GM18507 (cell line): ENCODE measurements at places on chromosomes 11 and 22.

DNA sequence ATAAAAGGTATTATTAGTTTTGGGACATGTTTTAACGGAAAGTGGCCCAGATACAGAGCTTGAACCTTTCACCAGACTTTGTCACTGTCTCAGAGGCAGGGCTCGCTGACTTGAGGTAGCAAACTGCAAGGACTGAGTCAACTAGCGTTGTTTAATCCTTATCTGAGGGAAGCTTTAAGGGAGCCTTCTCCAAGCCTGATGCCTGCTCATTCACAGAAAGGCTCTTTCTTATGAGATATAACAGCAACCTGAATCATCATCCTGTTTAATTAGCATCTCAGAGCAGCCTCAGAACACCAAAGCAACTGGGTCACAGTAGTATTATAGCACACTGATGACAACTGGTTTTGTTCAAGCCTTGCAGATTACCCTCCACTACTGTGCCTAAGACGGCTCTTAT lies 54.2 kb upstream of the CYP2D6 start:
- DNase-seq: no peak

GRCh38 chr22:45254388-45254787 lies 13.7 kb upstream of the KIAA0930 start:
- no peak for DNase-seq

GRCh38 chr22:37999640-38000272 lies 15.4 kb upstream of the SOX10 start:
- DNase-seq: no peak

- no peak for DNase-seq
These were observed 3.4 kb downstream of the CHORDC1 start for GRCh38 chr11:90219438-90219837.

DNA sequence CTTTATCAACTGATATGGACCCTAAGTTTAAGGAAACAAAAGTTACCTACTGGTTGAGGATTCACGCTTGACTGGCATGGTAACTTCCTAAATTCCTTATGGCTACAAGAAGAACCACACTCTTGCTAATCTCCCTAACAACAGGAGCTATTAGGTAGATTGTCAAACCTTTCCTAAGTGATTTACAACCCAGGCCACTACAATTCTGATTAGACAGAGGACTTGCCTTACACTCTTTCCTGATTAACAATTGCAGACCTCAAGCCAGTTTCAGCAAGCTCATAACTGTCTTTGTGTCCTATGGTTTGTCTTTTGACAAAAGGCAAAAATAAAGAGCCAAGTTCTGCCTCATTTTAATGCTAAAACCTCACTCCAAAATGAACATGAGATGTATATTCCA lies 16.3 kb downstream of the OR52K2 start:
- DNase-seq: no peak

GRCh38 chr22:17114898-17115235 lies 6.3 kb downstream of the TMEM121B start:
- no peak for DNase-seq

GRCh38 chr11:20158597-20159257 lies 1.5 kb downstream of the DBX1 start:
- no peak for DNase-seq

- no peak for DNase-seq
These were observed 12.1 kb upstream of the TBC1D10A start for GRCh38 chr22:30338802-30339201.

DNA sequence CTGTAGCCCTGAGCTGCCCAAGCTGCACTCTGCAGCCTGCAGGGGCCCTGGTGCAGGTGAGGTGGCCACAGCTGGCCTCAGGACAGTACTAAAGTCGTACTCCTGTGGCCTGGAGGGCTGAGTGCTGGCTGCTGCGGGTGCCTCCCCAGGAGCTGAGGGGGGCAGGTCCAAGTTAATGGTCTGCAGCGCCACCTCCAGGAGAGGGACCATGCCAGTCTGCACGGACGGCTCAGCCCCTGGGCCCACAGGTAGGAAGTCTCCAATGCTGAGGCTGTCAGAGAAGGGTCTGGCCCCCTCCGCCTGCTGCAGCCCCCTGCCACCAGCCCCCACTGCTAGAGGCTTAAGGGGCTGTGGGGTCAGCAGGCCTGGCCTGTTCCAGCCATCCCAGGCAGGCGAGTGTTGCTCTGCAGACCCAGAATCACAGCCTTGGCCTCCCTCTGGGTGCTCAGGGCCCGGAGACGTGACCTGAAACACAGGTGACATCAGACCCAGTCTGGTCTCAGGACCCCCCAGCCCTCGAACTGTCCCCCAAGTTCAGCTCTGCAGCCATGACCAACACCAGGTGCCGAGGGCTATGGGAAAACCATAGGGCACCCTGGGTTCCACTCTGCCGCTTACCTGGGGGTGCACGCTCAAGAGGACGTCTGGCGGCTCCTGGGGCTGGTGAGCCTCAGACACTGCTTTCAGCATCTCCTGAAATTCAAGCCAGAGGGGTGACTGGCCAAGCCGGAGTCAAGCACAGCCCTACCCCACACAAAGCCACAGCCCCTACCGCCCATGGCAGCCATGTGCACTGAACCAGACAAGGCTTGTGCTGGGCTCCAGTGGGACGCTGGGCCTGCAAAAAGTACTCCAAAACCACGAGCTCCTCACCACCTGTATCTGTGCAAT lies 20.8 kb downstream of the SELENOO start:
- DNase-seq: no peak

DNA sequence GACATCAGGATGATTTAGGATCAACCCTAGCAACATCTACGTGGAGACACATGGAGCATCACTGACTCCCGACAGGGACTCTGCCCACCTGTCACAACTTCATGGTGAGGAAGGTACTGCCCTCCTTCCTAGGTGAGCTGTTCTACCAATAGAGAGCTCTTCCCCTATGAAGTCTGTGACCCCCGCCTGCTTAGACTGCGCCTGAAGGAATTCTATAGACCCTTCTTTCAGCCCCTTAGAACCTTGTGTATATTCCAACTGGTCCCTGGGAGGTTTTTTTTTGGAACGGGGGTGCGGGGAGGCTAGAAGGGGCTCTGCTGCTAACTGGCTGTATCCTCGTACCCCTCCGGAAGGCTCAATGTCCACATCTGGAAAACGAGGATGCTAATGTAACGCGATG lies 566 bp downstream of the INTS4 start:
- DNase-seq: no peak

DNA sequence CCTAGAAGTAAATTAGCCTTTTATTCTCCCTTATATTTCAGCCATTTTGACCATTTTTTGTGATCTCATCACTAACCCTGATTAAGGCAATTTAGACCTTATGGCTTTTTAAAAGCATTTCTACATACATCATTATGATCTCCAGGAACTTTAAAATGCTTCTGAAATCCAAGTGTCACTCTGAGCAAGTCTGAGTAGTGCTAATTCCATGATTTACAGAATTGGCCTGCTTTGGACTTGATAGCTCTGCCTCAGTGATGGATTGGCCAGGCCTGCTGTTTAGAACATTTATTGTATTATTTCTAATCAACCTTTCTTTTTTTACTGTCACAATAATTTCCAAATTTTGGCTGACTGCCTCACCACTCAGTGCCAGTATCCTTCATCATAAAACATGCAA lies 116.4 kb downstream of the KCNA4 start:
- no peak for DNase-seq

GRCh38 chr11:70097783-70098563 lies 19.9 kb downstream of the ANO1 start:
- DNase-seq: no peak

- DNase-seq: no peak
These were observed 16.2 kb downstream of the LRRC32 start for GRCh38 chr11:76654298-76654851.

- no peak for DNase-seq
These were observed 16.0 kb downstream of the FZD4 start for GRCh38 chr11:86938900-86939880.

DNA sequence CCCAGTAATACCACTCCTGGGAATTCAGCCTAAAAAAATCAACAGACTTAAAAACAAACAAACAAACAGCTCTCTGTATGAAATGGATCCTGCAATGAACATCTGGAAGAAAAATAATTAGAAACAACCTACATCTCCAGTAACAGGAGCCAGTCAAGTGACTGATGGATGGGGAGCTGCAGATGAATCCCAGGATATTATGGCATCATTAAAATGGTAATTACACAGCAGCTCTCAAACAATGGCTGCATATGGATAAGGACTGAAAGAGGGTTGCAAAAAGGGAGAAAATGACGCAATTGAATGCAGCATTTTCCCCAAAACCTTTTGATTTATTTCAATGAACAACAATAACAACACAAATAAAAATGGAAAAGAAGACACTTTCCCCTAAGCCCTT lies 4.1 kb downstream of the NPTXR start:
- no peak for DNase-seq

DNA sequence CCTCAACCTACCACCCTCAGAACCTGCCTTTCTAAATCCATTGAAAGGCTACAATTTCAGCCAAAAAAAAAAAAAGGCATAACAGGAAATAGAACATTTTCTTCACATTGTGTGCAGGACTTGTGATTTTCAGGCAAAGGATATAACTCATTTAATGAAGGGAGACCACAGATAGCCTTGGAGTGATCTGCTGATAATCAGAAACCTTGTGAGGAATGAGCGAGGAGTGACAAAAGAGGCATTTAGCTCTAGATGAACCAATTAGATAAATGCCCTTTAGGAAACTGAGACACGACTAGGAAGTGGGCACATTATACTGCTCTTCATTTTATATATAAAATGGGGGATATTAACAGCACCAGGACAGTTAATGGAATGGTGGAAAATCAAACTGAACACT lies 216.5 kb upstream of the GRIA4 start:
- DNase-seq: no peak

DNA sequence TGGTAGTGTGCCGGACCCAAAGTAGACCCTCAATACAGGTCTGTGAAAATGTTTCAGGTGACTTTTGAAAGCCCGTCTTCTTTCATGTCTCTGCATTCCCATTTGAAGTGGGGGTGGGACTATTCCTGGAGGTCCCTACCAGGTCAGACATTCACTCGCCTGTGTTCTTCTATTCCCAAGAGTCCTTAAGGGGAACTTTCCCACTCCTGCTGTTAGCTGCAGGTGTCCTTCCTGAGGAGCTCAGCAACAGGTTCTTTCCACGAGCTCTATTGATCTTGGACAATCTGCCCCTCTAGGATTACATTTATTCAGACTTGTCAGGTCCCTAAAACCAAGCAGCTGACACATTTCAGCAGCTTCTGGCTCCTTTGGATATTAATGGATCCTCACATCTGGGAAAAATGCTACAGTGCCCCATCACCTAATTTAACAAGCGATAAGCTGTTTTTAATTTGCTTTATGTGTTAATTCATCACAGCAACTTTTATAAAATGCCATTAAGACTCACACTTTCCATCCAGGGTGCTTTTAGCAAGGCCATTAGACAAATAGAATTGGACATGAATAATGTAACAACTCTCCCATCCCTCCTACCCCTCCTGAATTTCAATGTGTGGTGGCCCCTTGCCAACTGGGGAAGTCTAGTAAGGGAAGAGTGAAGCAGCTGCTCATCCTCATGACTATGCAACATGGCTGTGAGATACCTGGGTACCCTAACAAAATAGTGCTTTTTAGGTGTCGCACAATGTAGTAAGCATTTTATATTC lies 259.5 kb upstream of the CCDC90B start:
- no peak for DNase-seq
